ENCODE measurements at places on chromosomes 12 and 14.

DNA sequence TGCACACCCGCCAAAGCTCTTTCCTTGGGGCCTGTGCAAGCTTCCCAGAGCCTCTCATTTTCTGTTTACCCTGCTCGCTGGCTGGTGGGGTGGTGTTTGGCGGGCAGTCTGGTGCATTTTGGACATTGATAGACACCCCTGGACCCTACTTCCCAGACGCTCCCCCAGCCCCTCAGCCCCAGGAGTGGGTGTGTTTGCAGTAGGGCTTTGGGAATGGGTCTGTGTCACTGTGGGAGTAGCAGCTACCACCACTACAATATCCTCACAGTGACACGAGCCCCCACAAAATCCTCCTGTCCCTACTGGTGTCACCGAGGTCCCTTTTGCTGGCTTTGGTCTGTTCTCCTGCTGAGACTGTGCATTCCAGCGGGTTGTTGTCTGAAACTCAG, 371.3 kb downstream of the TMEM121 start:
- DNase-seq, result no peak

DNA sequence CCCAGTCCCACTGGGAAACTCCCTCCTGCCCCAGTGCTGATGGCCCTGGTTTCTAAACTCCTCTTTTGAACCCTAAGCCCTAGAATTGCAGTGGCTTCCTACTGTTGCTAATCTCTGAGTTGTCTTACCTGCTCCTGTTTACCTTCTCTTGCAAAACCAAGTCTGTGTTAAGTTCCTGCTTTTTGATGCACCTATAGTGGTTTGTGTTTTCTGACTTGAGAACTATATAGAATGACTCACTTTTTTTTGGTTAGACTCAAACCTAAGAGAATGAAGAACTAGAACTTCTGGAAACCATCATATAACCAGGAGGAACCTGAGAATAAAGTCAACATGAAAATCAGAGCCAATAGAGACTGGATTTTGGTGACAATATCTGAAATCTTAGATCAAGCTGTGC, 5.5 kb upstream of the GAS2L3 start:
- no peak for DNase-seq

DNA sequence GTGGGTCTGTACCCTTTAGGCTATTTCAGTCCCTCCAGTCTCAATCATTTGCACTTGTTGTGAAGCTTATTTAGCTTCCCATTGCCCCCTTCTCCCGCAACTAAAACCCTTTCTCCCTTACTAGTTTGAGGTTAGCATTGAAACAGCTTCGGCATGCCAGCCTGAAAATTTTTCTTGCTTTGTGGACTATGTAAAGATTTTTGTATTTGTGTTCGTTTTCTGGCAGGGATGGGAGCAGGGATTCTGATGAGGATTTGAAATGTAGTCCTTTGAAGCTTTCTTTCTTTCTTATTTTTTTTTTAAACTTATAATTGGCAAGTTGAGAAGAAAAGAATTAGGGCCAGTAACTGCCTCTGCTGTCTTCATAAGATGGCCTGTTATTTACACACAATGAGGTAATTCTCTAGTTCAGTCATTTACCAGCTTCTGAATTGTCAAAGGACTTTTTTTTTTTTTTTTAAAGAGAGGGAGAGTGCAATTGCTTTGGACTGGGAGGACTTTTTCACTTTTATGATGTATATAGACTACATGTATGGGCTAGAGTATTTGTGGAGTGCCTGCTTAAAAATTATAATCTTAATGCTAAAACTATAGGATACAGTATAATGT, 29.0 kb downstream of the PALS1 start:
- no peak for DNase-seq

DNA sequence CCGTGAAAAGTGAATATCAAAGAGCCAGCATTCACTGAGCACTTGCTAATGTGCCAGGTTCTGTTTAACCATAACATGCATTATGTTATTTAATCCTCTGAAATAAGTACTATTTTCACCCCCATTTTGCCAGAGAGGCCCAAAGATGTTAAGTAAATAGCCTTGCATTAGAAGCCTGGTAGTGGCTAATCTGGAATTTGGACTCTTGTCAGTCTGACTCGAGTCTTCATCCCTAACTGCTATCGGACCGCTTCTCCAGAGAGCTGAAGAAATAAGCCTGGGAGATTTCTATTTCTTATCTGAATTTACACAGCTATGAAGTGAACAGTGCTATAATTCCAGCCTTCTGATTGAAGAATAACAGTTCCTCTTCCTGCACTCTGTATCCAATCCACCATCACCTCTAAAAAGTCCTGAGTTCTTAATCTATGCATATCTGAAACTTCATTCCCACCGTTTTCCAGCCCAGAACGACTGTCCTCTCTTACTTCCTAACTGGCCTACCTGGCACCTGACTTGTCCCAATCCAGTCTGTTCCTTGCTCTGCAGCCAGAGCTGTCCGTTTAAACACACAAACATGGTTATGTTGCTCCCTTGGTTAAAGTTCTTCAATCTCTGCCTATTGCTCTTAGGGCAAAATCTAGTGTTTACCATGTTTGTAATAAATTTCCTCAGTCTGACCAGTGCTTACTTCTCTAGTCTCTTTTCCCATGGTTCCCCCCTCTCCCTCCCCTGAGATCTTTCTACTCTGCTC, 2.3 kb downstream of the POLR3B start:
- DNase-seq, result no peak

DNA sequence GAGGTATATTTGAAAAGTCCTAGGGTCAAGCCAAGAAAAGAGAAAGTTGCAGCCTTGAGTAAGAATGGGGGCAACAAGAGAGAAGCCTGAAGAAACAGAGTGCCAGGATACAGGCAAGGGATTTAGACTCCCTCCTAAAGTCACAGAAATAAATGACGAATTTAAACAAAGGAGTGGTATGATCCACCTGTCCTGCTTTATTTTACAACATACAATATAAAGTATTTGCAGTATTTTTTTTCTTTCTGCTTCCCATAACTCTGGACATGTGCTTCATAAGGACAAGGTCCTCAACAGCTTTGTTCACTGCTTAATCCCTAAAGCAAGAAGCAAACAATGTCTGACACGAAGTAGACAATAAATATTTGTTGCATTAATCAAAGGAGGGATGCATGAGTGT, 57.4 kb downstream of the IFNG start:
- DNase-seq, result no peak

- no peak for DNase-seq
These were observed 140.8 kb downstream of the GCH1 start for GRCh38 chr14:54761835-54762234.

DNA sequence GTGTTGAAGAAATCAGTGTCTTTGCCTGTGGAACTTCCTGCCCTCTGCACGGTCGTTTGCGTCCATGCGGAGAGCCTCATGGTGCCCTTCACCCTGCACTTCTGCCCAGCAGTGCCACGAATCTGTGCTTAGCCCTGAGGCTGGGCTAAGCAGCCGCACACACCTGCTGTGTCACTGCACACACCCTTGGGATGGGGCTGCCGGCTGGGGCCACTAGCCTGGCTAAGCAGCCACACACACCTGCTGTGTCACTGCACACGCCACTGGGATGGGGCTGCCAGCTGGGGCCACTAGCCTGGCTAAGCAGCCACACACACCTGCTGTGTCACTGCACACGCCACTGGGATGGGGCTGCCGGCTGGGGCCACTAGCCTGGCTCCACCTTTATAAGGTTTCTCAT, 188.5 kb downstream of the KIF26A start:
- DNase-seq, result no peak

DNA sequence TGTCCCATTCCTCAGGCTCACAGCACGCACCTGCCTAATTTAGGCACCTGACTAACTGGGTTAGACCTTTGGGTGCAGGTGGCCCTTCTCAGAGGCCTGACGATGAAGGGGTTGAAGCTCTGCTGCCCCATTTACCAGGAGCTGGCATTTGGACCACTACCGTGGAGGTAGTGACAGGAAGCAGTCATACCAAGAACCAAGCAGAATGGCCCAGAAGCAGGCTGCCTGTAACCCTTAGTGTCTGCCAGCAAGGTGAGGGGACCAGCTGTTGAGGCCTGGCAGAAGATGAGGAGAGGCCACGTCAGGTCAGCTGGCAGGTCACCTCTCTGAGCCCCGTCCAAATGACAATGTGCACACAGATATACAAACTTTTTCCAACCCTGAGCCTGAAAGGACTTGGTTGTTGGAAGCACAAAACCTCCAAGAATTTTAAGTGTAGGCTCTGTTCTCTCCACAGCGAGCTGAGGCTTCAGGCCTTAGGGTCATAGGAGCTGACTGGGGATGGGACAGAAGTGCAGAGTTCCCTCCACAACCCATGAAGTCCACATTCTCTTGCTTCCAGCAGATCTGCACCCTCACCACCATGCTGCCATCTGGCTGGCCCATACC, 23.1 kb downstream of the VASH1 start:
- DNase-seq, result no peak

GRCh38 chr14:95211721-95212504, 54.6 kb upstream of the DICER1 start:
- DNase-seq, result no peak

DNA sequence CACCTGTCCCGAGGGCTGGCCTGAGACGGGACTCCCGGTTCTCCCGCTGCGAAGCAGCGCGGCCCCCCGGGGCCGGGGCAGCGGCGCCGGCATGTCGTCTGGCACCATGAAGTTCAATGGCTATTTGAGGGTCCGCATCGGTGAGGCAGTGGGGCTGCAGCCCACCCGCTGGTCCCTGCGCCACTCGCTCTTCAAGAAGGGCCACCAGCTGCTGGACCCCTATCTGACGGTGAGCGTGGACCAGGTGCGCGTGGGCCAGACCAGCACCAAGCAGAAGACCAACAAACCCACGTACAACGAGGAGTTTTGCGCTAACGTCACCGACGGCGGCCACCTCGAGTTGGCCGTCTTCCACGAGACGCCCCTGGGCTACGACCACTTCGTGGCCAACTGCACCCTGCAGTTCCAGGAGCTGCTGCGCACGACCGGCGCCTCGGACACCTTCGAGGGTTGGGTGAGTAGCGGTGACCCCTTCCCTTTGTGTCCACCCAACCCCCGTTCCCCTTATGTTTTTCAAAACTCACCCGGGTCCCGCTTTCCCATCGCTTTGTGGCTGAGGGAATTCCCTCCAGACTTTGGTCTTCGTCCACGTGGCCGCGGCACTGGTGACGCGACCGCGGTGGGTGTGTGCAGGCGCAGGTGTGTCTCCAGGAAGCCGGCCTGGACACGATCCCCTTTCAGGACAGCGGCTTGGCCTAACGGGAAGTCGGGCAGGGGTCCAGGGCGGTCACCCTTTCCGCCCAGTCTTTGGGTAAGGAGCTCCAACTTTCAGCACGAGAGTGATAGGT, 826 bp downstream of the PRKCH start:
- no peak for DNase-seq

- DNase-seq, result no peak
These were observed 8.8 kb downstream of the TMEM263 start for GRCh38 chr12:106964526-106964925.

GRCh38 chr12:31524791-31525495, 66.0 kb downstream of the DENND5B start:
- DNase-seq, result no peak

- DNase-seq, result no peak
These were observed 65.8 kb downstream of the ITPK1 start for GRCh38 chr14:93049867-93050331.

DNA sequence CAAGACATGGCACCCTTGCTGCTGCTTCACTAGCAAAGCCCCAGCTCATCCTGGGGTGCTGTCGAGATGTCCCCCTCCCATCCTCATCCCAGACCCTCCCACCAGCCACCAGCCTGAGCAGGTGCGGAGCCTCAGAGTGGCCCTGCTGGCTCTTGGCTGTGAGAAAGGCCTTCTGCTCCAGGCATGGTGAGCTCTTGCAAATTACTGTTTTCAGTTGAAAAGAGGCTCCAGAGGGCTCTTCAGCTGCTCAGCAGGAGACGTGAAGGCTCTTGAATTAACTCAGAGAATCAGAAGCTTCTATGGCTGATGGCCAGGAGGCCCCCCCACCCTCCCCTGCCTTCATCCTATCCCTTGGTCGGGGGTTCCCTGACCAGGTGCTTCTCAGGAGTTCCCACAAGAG, 44.1 kb downstream of the WSCD2 start:
- DNase-seq, result no peak

Measured in activated T-helper 1 cell treated with anti-CD3 and anti-CD28 coated beads, Interleukin-2, amount 50 U/mL, for 16 hours (primary cell).